Upper lobe of right lung (tissue), 1 donor: ENCODE measurements at places on chromosomes 11 and 22.
A peak's percentile ranks its signal among the peaks of the same experiment; 100 is the strongest.

- DNase-seq = peak; percentile 75
These were observed 32.9 kb downstream of the LRRC32 start for GRCh38 chr11:76637491-76638269.

DNA sequence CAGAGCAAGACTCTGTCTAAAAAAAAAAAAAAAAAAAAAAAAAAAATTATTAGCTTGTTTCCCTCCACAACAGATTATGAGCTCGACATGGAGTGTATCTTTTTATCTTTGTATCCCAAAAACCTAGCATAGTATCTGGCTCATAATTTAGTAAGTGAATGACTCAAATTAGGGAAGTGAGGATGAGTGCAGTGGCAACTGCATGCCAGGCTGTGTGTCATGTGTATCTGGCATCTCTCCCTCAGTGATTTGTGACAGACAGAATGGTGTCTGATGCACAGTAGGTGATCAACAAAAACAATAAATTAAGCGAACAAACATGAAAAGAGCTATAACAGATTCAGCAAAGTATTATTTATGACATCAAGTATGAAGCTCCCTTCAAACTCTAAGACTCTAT lies 7.2 kb downstream of the STK33 start:
- DNase-seq = no peak

GRCh38 chr11:86244063-86244521 lies 461 bp upstream of the EED start:
- peak; percentile 92 for DNase-seq

DNA sequence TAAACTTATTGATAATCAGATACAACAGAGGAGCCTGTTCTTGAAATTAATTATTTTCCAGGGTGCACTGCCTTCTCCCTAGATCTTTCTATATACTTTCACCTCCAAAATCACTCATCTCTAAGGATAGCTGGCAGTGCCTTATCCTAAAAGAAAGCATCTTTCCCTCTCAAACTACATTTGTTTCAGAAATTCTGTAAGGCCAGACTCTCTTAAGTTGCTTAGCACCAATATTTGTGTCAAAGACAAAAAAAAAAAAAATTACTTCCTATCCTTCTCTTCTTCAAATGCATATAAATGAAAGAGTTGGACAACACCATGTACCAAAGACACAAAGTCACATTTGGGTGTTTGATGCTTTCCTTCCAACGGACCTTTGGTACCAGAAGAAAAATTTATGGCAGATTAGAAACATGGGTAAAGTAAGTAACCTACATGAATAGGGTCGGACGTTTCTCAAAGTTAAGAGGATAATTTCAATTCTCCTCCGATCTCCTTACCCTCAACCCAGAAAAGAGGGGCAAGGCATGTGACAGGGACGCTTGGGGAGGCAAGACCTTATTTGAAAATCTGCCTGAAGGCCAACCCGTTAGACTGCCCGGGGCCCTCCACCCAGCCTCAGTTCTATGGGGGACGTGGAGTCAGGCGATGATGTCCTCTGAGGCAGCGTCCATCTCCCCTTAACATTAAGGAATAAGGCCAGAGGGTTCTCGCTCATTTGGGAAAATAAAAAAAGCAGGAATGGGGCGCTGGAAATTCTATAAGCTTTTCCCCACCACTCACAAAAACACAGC lies 66.3 kb downstream of the ETS1 start:
- DNase-seq = no peak

GRCh38 chr11:113110046-113110445 lies 148.8 kb downstream of the NCAM1 start:
- DNase-seq = no peak

DNA sequence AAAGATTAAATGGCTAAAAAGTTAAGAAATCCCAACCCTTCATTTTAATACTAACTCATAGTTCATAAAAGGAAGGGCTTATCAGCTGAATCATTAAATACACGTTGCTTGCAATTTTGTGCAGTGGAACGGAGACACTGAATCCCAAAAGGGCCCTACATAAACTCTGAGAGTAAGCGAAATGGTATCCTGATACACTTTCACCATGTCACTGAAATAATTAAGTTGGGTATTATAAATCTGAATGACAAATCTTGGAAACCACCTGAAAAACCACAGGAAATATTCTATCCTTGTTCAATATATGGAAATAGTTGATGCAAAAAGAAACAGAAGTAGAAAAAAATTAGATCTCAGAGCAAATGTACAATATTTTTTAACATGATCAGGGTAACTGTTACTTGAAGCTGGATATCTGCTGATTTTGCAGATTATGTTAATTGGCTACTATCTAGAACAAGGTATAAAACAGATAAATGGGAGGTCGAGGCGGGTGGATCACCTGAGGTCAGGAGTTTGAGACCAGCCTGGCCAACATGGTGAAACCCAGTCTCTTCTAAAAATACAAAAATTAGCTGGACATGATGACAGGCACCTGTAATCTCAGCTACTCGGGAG lies 55.1 kb downstream of the MAML2 start:
- DNase-seq = no peak

GRCh38 chr11:104565583-104565961 lies 332.7 kb downstream of the CASP12 start:
- no peak for DNase-seq

- no peak for DNase-seq
These were observed 1.3 kb downstream of the HARBI1 start for GRCh38 chr11:46615756-46616155.

DNA sequence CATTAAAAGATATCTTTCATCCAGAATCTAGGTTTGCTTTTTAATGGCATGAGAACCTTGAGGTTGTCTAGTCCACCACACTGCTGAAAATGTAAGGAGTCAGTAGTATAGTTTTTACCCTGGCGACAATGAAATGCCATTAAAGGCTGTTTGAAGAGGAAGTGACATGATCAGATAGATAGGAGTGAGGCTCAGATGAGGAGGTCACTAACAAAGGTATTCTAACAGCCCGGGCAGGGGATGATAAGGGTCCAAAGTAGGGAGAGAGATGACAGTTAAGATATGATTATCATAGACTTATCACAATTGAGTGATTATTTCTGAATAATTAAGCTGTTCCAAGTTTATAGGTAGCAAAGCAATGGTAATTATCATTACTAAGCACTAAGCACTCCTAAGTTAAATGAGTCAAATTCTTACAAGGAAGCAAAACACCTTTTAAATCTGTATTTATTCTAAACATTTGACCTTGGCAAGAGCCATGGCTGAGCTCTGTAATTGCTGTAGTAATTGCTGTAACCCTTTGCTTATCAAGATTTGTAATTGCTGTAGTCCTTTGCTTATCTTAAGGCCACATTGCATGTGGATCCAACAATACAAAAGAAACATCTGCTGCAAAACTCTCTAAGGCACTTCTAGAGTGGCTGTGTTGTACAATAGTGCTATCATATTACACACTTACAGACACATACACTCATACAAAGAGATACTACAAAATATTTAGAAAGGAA lies 92.6 kb downstream of the ENTHD1 start:
- DNase-seq = no peak

GRCh38 chr11:126029237-126029636 lies 33.4 kb downstream of the CDON start:
- no peak for DNase-seq

DNA sequence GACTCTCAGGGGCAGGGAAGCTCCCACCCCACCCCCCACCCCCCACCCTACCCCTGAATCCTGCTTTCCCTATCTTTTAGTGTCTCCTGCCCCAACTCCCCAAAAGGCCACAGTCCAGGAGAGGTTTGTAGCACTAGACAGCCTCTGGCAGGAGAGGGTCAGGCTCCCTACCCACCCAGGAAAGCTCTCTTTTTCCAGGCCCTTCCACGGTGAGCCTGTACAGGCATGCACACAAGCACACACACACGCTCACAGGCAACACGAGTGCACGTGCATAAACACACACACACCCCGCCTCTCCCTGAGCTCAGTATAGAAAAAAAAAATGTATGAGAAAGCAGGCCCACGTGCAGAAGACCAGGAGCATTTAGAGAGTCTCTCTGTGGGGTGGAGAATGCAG lies 414.0 kb downstream of the MN1 start:
- DNase-seq = no peak

DNA sequence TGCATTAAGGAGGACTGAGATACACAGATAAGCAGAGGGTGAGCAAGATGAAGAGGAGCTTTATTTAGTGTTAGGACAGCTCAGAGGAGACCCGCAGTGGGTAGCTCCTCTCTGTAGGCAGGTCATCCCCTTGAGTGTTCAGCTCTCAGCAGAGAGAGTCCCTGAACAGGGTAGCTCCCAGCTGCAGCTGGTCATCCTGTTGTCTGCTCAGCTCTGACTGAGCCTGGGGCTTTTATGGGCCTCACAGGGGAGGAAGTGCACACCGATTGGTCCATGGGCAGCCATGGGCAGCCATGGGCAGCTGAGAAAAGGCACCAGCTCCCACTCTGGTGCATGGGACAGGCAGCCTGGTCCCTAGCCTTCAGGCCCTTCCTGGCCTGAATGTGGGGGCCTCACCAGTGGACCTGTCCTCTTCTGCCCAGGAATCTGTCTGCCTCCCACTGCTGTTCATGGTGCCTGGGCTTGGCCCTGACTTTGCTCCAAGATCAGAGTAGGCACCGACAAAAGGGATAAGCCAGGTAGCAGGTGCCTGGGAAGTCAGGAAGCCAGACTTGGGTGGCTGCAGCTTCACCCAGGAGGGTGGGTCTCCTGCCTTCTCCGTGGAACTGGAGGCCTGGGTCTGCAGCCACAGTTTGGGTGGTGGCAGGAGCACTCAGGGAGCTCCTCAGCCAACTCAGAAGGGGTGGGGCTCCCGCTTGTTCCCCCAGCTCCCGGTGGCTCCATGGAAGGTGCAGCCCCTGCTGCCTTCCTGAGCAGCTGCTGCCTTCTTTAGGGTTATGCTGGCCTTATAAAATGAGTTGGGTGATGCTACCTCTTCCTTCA lies 54.7 kb downstream of the MYEOV start:
- DNase-seq = peak; percentile 51

DNA sequence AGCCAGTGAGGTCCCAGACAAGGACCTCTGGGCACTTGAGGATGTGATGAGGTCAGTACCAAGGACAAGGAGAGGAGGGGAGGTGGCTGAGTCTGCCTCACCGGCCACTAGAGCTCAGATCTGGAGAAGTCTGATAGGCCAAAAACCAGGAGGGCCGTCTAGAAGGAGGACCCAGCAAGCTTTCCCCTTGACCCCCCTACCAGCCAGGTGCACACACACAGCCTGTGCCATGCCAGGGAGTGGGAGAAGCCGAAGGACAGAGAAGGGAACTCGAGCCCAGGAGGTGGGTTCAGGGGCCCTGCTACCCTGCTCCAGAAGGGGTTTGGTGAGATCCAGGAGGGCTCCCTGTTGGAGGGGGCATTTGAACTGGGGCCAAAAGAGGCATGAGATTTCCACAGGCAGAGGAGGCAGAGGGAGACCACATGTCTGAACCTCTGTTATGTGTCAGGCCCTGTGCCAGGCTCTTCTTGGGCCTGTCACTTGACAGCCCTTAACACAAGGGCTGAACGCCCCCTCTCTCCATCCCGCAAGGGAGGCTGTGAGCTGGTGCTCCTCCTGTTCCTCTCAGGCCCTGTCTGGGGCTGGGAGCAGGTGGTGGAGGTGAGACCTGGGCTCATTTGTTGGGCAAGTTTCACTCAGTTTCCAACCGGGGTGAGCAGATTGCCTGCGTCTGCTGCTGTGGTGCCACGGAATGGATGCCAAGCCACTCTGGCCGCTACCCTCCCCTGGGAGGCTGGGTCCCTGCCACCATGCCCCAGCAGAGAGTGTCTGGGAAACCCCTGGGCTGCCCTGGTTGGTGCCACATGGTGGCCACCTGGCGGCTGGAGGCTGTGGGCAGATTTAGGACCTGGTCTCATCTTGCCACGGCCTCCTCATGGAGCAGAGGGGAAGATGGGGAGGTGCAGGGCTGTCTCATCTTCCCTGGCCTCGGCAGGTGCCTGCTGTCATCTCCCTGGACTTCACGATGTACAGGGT lies 65.2 kb downstream of the MPPED1 start:
- DNase-seq = no peak

DNA sequence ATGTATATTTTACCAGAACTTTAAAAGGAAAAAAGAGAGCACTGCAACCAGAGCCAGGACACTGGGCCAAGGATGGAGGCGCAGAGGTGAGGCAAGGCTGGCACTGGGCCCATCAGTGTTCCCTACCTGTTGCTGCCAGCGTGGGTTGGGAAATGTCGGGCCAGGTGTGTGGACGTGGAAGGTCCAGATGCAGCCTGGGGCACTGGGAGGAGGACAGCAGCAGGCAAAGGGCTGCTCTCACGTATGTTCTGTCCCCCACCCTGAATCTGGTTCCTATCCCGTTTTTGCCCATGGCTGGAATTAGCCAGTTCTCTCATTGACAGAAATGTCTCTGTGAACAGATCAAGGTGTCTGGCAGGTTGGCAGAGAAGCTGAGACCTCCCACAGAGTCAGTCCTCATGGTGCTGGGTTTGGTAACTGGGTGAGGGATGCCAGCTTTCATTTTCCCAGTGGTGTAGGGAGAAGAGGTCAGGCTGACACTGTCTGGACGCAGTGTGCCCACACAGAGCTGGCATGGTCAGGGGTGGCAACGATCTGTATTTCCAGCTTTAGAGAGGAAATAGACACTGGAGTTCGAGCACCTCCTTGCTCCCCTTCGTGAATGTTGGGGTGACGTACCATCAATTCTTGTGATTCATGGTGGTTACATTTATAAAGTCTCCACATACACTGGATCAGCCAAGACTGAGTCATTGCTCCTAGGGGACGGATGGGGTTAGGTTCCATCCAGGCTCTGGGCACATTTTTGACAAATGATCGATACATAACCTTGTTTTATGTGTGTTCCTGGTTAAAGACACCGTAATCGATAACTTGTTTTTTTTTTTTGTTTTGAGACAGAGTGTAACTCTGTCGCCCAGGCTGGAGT lies 4.3 kb upstream of the PNPLA3 start:
- no peak for DNase-seq

- no peak for DNase-seq
These were observed 29.5 kb downstream of the CARD18 start for GRCh38 chr11:105109855-105110687.

DNA sequence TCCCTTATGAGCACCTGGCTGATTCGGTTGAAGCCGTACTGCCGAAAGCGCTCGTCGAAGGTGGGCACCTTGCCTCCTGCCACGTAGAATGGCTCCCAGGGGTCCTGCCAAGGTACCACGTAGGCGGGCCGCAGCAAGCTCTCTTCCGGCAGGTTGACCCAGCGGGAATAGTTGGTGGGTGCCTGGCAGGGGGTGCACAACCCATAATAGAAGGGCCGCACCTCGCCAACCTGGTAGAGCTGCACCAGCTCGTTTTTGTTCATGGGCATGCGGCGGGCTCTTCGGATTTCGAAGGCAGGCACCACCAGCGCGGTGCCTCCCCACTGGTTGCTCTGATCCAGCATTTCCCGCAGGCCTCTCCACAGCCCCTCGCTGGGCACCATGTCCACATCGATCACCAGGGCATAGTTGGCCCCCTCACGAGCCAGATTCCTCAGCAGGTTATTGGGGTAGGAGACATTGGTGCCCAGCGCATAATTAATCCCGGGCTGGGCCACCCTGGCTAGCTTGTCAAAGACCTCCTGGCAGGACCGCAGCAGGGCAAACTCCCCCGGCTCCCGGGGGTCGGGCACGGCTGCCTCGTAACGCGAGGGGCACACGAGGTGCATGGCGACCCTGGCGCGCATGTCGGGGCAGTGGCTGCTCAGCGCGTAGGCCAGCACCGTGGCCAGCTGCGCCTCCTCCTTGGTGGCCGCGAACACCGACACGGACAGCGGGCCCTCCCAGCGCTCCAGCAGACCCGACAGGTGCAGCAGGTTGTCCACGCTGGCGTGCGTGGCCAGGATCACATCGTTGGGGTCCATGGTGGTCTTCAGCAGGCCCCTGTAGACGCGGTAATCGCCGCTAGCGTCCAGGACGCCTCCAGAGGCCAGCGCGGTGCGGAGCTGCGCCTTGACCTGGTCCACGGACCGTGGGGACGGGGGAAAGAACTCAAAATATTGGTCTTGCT lies 679 bp downstream of the B4GAT1 start:
- DNase-seq = no peak
